ELR (cell line): ENCODE measurements at places on chromosomes 11 and 22.

DNA sequence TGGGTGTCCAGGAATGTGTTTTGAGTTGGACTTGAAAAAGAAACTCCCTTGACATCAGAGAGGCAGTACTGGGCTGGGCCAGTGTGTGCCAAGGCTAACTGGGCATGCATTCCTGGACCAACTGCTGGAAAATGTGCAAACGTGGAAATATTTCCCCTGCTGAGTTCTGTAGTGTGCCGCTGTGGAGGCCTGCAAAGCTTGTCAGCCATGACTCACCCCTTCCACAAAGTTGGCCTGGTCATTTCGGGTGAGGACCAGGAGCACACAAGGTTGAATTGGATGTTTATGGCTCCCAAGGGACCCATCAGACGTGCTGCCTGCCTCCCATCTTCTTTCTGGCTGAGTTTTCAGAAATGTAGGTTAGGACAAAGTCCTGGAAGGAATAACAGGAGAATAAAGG, 513.1 kb downstream of the MIAT start:
- DNase-seq: peak; percentile 42

- DNase-seq: no peak
Observed at GRCh38 chr11:46386005-46386578, 4.6 kb downstream of the MDK start.

DNA sequence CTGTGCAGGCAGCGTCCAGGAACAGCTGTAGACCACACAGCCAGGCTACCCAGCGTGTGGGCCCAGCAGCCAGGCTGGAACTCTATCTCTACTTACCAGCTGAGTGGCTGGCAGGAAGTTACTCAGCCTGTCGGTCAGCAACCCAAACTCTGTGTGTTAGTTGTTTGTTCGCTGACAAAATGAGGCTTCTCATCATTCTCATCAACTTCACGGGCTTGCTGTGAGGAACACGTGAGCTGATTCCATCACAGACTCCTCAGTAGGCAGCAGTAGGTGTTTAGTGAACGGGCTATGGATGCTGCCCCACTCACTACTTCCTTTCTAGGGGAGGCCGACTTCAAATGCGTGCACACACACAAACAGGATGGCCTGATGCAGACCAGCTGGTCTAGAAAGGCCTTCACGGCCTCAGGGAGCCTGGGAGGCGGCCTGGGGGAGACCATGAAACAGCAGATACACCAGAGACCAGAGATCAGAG, 830 bp upstream of the SPDYC start:
- DNase-seq: peak; percentile 32

DNA sequence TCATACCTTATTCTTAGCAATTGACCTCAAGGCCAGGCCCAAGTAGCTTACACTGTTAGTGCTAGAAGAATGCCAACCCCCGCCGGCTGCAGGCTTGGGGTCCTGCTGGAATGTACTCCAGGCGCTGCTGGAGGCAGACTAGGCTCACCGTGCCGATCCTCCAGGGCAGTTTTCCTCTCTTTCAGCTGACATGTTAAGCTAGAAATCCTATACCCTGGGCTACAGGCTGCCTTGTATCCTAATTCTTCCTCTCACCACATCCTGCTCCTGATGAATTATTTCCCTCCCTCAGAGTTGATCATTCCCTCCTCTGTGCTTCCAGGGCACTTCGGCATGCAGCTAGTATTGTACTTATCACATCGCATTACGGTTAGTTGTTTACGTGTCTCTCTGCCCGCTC, 3.4 kb downstream of the SPTBN2 start:
- no peak for DNase-seq

GRCh38 chr22:46043816-46044620, 67.1 kb upstream of the WNT7B start:
- peak; percentile 44 for DNase-seq

DNA sequence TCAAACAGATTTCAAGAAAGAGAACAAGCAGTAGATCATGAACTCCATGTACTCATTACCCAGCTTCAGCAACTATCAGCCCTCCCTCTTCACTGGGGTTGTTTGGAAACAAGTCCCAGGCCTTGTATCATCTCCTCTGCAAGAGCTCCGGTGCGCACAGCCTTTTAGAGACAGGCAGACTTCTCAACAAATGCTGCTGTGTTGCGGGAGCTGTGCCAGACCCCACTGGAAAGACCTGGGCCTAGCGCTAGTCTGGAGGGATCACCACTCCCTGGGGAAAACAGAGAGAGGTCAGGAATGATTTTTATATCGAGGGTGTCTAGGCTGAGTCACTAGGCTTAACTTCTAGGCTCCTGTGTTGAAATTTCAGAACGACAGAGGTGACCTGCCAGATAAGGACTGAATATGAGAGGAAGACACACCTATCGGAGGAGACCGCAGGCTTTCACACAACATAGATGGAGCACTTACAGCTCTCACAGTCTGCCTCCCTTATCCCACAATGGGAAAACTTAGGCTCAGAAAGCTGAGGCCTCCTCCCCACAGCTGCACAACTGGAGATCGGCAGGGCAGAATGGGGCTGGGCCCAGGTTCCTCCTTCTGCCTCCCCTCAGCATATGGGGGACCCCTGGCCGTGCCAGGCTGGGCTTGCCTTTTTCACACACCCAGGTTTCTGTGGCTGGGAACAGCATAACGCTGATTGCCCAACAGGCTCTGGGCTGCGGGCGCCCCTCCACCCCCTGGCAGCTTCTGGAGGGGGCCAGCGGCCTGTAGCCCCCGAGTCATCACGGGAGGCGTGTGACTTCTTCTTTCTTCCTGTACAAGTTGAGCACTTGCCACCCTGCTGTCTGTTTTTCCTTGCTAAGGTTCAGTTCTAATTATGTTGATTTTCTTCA, 86.0 kb downstream of the PKNOX2 start:
- no peak for DNase-seq

DNA sequence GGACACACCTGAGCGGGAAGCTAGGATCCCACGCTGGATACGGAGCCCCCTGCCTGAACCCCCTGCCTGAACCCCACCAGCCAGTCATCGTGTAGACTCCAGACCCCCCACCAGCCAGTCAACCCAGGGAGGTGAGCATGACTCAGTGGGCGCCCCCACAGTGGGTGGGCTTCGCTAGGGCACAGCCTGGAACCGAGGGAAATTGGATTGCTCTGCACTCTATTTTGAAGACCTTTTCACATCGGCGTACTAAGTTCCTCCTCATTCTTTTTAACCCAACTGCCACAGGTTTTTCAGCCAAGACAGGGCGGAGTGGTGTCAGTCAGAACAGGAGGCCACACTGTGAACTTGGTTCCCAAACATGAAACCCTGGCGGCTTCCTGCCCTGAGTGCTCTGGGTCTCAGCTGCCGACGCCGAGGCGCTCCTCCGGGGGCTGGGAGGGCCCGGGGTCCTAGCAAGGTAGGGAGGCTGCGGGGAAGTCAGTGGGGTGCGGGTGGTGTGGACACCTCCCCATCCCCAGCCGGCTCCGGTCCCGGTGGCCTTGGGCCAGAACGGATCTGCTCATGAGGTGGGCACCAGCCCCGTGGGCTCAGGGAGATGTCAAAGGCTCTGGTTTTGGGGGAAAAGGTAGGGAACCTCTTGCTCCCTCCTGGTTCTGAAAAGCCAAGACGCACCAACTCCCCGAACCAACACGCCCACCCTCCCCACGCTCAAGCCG, 57.0 kb downstream of the BRD1 start:
- no peak for DNase-seq
